Suppressor macrophage (primary cell): ENCODE measurements at places on chromosomes 16 and 17.
A peak's percentile ranks its signal among the peaks of the same experiment; 100 is the strongest.

GRCh38 chr17:59160157-59161025, 4.8 kb downstream of the PRR11 start:
- DNase-seq: no peak

DNA sequence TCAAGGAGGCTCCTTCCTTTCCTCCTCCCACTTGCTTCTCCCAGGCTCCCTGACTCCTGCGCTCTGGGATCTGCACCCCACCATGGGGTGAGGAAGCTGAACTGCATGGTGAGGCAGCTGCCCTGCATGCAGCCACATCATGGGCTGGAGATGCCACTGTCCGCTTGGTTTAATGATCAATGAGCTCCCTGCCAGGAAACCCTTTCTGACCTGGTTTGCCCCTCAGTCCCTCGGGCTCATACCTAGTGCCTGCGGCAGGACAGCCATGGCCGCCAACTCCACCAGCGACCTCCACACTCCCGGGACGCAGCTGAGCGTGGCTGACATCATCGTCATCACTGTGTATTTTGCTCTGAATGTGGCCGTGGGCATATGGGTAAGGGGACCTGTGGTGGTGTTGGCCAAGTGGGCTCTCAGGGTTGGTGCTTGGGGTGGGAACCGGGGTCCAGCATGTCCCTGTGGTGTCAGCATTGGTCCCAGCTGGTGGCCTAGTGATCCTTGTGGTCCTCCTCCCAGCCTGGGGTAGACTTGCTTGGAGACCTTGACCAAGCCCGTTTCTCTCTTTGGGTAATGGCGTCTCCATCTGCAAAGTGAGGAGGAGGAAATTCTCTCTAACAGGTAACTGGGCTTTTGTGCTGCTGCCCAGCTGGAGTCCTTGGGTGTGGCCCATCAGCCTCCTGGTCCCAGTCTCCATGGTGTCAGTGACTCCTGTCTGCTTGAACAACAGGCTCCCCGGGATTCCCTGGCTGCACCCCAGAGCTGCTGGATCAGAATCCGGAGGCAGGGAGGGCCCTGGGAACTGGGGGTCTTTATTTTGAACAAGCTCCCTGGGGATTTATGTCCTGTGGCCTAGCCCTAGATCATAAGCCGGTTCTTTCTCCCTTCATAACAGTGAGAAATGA, at the start of gene SLC5A10:
Gene SLC5A10, plus strand, starts transcription at position 225 of the 902 bp plus-strand sequence. Its CDS starts 41 bp downstream, at position 266.
- no peak for DNase-seq

GRCh38 chr17:42348104-42348503, 40.1 kb downstream of the STAT3 start:
- no peak for DNase-seq

DNA sequence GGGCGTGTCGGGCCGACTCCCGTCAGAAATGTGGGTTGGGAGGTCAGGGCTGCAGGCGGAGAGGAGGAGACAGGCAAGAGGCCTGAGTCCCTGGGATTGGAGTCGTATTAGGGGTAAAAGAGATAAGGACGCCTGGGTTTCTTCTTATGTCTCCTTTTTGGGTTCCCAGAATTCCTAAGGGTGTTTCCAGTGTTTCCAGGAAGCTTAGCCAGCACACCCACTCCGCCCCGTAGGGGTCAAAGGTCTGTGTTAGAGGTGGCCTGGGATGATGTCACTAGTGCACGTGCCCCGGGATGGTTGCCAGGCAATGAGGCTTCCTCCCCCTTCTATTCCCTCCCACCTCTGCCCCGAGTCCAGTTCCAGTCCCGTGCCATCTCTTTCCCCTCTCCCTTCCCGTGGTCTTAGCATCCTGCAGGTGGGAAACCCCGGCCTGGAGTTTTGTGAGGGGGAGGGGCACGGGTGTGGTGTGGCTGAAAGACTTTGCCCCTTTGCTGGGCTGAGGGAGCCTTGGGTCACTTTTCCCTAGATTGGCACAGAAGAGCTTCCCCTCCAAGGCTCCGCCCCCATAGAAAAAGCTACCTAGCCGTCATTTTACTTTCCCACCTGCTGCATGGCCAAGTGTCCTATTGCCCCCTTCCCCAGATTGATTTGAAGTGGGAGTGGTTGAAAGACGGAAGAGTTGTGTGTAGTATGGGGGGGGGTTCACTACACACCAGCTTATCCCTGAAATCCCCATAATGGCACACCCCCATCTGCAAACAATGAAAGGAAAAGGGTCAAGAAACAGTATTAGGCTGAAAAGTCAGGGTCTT, 2.8 kb downstream of the KDM6B start:
- DNase-seq: peak; percentile 91
